T-cell (primary cell): ENCODE measurements at places on chromosomes 16 and 17.

DNA sequence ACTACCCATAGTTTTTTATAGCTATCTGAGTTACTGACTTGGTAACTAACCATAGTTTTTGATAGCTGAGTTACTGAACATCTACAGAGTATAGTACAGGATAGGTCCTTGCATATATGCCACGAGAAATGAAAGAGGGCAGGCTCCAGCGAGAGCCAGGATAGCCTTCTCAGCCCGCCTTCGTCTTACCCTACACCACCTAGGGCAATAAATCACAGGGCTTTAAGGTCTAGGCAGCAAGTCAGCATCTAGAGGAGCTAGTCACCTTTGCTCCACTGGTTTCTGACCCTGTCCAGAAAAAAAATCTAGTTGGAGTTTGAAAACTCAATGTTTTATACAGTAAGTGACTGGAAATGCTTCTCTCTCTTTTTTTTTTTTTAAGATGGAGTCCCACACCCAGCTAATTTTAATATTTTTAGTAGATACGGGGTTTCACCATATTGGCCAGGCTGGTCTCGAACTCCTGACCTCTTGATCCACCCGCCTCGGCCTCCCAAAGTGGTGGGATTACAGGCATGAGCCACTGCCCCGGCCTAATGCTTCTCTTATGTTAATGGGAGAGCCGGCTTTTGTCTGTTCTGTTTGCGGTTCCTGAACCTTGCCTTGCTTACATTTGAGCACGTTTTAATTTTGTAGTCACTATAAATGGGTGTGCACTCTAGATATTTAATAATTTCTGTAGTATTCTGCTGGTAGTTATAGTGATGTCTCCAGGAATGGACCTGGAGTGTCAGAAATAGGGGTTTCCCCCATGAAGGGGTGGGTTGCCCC lies 2.8 kb downstream of the BFAR start:
- no peak overlapping the region for H3K4me3 ChIP-seq
- H3K4me1 ChIP-seq, result peaks cover 18% of the 10 kb centered on the region
- peaks cover 30% of the 10 kb centered on the region for H3K36me3 ChIP-seq
- no peaks in the 10 kb centered on the region for H3K27me3 ChIP-seq
- H3K27ac ChIP-seq, result no peak overlapping the region

GRCh38 chr16:55136356-55137150 lies 187.4 kb upstream of the IRX6 start:
- no peak overlapping the region for H3K4me3 ChIP-seq
- no peaks in the 10 kb centered on the region for H3K36me3 ChIP-seq
- no peak overlapping the region for H3K27ac ChIP-seq
- no peak for DNase-seq
- peaks cover 8% of the 10 kb centered on the region for H3K27me3 ChIP-seq

DNA sequence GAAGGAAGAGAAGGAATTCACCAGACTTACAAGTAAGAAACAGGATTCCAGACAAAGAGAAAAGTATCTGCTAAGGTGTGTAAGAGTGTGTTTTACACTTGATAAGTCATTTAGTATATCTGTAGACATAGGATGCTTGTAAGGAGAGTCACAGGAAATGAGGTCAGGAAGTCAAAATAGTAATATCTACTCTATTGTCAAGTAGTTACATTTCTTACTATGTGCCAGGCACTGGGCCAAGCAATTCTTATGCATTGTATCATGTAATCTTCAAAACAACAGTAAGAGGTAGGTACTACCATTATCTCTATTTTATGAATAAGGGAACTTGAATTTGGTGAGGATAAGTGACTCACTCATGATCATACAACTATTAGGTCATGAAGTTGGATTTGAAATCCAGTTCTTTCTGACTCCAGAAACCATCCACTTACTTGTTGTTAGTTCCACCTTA lies 129.1 kb downstream of the SNX11 start:
- H3K27ac ChIP-seq, result no peak overlapping the region
- H3K4me3 ChIP-seq, result no peak overlapping the region
- no peak for DNase-seq
- H3K27me3 ChIP-seq, result no peaks in the 10 kb centered on the region
- no peaks in the 10 kb centered on the region for H3K36me3 ChIP-seq
- peaks cover 14% of the 10 kb centered on the region for H3K4me1 ChIP-seq

GRCh38 chr17:6502871-6503509 lies 53.4 kb downstream of the PITPNM3 start:
- H3K27ac ChIP-seq, result no peak overlapping the region
- no peaks in the 10 kb centered on the region for H3K27me3 ChIP-seq
- no peak overlapping the region for H3K4me3 ChIP-seq
- DNase-seq, result no peak
- H3K36me3 ChIP-seq, result no peaks in the 10 kb centered on the region
- no peaks in the 10 kb centered on the region for H3K4me1 ChIP-seq

- H3K4me3 ChIP-seq, result no peak overlapping the region
- no peaks in the 10 kb centered on the region for H3K36me3 ChIP-seq
- no peak for DNase-seq
- no peak overlapping the region for H3K27ac ChIP-seq
Observed at GRCh38 chr16:6645768-6646568, 686.7 kb upstream of the RBFOX1 start.

DNA sequence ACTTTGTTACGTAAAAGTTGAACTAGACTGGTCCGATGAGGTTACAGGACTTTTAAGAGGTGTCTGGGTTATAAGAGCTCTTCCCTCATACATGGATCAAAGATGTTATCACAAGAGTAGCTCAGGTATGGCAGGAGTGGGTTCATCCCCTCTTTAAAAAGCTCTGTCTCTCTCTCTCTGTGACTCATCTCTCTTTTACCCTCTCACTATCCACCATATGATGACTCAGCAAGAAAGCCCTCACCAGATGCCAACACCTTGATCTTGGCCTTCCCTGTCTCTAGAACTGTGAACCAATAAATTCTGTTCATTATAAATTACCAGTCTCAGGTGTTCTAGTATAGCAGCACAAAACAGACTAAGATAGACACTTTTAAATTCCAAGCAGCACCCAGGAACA lies 1.9 kb upstream of the CLEC19A start:
- no peak for DNase-seq
- no peak overlapping the region for H3K4me3 ChIP-seq
- H3K4me1 ChIP-seq, result no peaks in the 10 kb centered on the region
- no peaks in the 10 kb centered on the region for H3K27me3 ChIP-seq
- no peaks in the 10 kb centered on the region for H3K36me3 ChIP-seq

DNA sequence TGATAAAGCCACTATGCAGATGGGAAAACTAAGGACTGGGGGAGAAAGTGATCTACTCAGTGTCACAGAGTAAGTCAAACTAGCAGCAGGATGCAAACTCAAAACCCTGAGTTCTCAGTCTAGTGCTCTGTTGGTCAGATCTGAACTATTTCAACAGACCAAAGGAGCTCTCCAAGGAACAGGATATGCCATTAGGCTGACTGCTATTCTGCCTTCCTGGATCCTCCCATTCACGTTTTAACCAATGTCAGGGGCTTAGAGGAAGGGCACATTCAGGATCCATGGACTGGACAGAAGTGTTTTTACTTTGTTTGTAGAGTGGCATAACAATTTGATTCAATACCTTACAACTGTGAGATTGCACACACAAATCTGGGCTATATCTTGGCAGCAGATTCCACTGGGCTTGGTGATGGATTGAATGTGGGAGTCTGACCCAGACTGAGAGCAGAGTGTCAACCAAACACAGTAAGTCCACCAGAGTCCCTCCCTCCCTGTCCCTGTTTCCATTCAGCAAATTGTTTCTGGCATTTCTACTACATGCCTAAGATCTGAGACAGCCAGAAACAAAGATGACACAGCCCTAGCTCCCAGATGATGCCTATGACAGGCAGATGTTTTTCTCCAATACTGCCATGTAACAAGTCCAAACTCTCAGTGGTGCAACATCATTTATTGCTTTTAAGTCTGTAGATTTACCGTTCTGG lies 337.8 kb upstream of the CDH5 start:
- H3K4me1 ChIP-seq, result no peaks in the 10 kb centered on the region
- H3K4me3 ChIP-seq, result no peak overlapping the region
- no peak overlapping the region for H3K27ac ChIP-seq
- H3K36me3 ChIP-seq, result no peaks in the 10 kb centered on the region

DNA sequence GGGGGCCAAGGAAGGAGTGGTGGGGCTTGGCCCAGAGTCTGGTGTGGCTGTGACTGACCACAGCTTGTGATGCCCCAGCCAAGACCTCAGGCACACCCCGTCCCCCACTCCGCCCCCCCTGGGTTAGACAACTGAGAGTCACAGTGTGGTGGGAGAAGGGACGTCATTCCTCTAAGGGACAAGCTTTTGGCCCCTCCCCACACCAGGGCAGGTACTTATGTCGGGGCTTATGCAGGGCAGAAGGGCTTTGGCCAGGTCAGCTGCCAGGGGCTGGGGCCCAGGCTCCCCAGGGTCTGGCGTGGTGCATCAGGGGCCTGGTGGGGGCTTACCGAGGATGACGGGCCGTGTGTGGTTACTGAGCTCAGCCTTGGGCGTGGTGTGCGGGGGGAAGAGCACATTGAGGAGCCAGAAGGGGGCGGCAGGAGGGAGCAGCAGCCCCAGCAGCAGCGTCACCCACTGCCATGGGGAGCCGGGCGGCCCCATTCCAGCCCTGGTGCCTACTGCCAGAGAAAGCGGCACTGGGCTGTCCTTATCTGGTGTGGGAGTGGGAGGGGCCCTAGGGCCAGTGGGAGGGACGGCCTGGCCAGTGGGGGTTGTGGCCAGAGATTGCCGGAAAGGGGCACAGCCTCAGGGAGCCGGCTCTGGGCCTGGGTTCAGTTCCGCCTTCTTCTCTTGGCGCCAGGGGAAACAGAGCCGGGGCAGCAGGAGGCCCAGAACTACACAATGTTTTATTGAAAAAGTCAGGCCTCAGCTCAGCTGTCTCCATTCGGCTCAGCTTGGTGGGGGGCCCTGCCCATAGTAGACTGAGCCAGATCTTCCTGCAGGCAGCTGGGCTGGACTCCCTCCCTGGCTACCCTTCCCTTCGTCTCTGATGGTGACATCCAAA lies at the start of gene LCAT:
Gene LCAT, minus strand, starts transcription at position 502 of the 886 bp plus-strand sequence. Its CDS starts 19 bp downstream, at position 483.
- H3K4me3 ChIP-seq, result no peak within 1 kb of the TSS
- H3K36me3 ChIP-seq, result peaks cover 28% of the 10 kb centered on the region
- DNase-seq, result no peak
- H3K4me1 ChIP-seq, result peaks cover 40% of the 10 kb centered on the region
- no peaks in the 10 kb centered on the region for H3K27me3 ChIP-seq
- H3K27ac ChIP-seq, result no peak within 1 kb of the TSS

GRCh38 chr16:14309001-14309886 lies 238.1 kb downstream of the MRTFB start:
- H3K27ac ChIP-seq, result peak overlapping the region; percentile 52
- peaks cover 38% of the 10 kb centered on the region for H3K4me1 ChIP-seq
- no peaks in the 10 kb centered on the region for H3K27me3 ChIP-seq
- no peaks in the 10 kb centered on the region for H3K36me3 ChIP-seq
- peak overlapping the region; percentile 44 for H3K4me3 ChIP-seq
